ENCODE measurements at places on chromosomes 3 and 15.

DNA sequence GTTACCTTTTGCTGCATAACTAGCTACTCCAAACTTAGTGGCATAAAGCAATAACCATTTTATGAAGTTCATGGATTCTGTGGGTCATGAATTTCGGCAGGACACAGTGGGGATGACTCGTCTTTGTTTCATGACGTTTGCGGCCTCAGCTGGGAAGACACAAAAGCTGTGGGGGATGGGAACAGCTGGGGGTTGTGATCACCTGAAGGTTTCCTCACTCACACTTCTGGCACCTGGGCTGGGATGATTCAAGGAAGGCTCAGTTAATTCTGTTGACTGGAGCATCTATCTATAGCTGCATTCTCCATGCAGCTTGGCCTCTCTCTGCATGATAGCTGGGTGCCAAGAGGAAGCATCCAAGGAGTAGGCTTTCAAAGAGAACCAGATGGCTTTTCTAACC lies 332.8 kb downstream of the ULK4 start:
- DNase-seq, result no peak

GRCh38 chr15:67228286-67228685 lies 26.2 kb downstream of the AAGAB start:
- DNase-seq, result no peak

DNA sequence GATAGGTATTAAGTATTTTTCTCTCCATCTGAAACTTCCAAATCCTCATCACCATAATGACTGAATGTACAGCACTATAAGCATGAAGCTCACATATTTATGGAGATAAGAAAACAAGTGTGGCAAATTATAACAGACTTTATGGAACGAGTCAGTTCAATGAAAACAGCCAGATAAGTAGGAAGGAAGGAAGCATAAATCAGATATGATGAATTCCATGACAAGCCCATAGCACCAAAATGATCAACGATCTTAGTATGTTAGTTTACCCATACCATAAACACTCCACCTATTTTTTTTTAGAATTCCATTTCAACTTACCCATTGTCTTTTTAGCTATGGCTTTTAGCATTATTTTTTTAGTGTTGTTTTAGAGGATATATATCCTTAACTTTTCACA lies 169.5 kb downstream of the TNIK start:
- no peak for DNase-seq

DNA sequence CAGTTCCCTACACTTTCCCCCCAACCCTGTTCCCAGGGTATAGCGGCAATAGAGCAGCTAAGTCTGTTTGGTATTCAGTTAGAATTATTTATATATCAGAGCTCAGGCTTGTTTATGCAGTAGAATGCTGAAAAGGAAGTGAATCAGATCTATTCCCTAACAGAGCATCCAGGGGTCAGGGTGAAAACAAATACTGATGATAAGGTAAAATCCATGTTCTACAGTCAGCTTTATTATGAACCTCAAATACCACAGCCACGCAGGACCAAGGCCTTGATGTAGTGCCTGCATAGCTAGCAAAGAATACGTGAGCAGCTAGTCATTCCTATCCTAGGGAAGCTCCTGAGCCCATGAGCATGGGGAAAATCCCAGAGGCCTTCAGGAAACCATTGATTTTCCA lies 229.7 kb upstream of the ICE2 start:
- DNase-seq, result no peak

- no peak for DNase-seq
Observed at GRCh38 chr15:41809526-41810220, 18.2 kb upstream of the JMJD7 start.

GRCh38 chr3:48504051-48504946 lies at the start of gene SHISA5:
TSS of gene SHISA5 (minus strand) at chr3:48504174. CDS start at chr3:48504094, 80 bp downstream.
- DNase-seq, result peak; percentile 96

DNA sequence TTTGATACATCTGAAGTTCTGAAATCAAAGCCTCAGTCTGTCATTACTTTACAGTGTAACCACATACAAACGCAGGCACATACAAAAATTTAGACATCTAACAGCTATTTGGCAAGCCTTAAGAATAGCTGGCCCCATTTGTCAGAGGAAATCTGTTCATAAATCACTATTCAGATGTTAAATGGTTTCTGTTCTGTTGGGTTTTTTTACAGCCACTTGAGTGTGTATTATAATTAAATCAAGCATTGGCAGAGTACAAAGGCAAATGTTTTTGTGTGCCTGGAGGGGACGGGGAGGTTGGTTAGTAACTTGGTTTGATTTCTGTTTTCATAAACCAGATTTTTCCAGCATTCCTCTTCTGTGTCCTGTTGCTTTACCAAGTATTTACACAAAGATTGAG lies 24.1 kb downstream of the PIGB start:
- no peak for DNase-seq

DNA sequence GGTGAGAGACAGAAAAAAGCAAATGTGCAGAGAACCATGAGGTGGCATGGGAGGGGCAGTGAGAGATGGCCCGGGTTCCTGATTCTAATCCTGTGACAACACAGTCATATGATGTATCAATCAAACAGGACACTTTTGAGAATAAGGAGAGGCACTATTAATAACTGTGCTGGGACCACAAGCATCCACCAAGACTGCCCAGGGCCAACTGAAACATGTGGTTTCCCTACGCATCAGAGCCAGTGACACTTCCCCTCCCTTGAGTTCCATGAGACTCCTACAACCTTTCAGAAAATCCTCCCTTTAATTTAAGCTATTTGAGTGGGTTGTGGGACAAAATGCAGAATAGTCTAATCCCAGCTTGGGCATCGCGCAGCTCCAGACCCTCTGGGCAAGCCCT lies 17.4 kb downstream of the SH3BP5 start:
- no peak for DNase-seq

DNA sequence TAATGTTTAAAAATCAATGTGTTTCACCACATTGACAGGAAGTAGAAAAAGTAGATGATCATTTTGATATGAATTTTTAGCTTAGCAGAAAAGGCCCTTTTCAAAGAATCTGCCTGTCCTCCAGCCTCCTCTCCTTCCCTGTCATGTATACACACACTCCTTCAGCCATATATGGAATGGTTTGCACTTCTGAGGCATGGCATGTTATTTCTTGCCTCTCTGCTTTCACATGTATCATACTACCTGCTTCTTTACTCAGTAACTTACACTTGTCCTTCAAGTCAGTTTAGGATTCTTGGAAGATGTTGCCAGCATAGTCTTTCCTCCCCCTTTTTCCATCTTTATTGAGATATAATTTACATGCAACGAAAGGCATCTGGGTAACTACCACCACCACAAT lies 79.0 kb downstream of the REC114 start:
- no peak for DNase-seq

GRCh38 chr3:14486460-14486859 lies 53.7 kb downstream of the GRIP2 start:
- DNase-seq, result no peak

GRCh38 chr3:126976906-126977305 lies 6.0 kb upstream of the PLXNA1 start:
- no peak for DNase-seq

GRCh38 chr3:105158286-105158685 lies 208.4 kb upstream of the ALCAM start:
- no peak for DNase-seq

- DNase-seq, result no peak
Observed at GRCh38 chr3:8365541-8365940, 136.1 kb upstream of the LMCD1 start.

GRCh38 chr15:37372064-37372463 lies 271.7 kb upstream of the MEIS2 start:
- DNase-seq, result no peak

DNA sequence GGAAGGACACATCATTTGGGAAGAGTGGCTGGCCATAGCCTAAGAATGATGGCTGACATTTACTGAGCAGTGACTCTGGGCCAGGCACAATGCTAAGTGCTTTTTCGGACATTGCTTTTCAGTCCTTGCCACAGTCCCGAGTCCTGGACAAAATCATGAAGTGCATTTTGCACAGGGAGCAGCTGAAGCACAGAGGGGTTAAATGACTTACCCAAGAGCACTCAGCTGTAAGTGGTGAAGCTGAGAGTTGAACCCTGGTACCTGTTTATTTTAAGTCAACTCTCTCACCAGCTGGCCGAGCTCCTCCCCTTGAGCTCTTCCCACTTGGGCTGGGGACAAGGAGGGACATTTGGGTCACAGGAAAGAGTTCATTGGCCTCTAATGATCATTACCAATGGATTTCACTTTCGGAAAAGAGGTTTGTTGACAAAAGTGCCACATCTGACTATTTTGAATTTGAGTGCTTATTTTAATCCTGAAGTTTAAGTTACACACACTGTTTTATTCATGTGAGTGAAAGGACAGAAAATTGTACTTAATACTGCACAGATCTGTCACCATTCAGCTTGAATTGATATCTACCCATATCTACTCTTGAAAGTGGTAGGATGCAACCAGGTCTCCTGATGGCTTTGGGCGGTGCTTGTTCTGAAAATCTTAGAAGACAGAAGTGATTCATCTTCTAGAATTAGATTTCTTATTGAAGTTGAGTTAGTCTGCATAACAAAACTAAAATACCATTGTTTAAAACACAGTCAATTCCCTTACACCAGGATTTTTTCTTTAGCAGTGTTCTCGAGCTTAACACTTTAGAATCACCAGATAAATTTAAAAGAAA lies 368.7 kb upstream of the PROK2 start:
- DNase-seq, result no peak

DNA sequence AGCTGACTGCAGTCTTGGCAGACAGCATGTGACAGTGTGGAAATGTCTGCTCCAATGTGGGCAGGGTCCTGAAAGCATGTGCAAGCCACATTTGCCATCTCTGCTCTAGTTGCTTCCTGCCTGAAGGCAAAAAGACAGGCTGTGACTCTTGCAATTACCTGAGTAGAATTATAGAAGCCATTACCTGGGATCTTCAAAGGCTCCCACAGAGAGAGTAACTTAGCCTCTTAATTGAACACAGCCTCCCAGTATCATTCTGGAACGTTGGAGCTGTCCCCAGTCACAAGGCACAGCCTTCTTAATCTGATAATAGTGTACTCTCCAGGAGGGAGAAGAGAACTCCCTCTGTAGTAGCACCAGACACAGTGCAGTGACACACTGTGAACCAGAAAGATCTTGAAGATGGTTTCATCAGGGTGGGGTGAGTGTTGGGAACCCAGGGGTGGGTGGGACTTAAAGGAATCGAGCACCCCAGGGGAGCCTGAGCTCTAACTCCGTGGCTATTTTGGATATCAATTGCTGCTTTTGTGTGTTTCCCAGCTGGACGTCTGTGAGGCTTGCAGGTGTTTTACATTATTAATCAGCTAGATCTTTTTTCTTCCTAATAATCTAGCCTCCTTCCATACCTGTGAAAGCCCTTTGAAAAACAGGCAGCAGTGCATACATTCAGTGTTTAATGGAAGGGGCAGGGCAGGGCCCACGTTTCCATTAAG lies 40.6 kb upstream of the GLCE start:
- no peak for DNase-seq

DNA sequence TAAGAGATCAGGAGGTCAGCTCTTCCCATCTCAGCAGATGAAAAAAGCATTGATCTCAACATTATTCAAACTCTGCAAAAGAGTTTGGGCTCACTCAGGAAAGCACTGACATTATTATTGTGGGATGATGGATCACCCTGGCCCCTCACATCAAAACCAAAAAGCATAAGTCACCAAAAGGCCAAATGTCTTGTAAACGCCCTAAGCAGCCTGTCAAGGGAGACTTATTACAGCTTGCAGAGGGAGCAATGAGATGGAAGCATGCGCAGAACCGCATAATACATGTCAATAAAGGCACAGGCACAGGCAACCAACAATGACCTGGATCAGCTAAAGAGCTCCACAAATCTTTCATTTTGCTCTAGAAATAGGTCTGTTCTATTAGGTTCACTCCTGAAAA lies 4.6 kb downstream of the FSIP1 start:
- DNase-seq, result no peak

DNA sequence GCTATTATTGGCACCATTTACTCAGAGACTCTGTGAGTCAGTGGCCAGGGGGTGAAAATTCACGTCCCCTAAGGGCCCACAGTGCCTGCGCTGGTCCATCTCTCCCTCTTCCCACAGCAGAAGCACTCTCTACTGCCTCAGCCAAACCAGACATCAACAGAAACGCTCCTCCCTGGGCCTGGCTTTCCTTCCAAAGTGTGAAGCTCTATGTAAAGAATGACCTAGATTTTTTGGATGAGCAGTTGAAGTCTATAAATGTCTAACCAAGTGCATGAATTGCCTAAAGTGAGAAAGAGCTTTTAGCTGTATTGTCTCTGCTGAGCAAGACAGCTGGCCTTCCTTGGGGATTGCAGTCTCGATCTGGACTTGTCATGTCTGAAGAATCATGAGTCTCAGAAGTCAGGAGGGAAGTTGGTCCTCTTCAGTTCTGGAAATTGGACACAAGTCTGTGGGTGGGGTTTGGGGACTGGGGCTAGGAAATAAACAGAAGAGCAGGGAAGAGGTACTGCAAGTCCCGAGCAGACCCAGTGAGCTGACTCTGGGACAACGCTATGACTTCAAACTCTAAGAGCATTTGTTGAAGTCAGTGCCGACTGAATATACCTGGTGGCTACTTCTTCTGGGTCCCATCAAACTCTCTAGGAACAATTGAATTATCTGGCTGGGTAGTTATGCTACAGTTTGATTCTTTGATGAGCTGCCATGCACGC lies 29.0 kb downstream of the RASGRP1 start:
- DNase-seq, result no peak

DNA sequence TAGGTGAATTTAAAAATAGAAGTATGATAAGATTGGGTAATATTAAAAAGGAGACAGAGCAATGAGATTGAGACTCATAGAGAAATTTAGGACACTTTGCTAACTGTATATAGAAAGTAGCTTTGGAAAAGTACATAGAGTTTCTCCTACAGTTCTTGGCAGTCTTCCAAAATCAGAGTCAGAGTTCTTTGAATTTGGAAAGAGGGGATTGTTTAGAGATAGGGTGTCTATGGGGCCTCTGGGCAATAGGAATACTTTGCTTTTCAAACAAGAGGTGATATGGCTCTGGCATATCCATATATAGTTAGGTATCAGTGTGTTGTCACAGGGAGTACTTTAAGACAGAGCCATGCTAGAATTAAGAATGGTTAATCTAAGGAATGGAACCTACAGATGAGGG lies 477.1 kb upstream of the KCNMB2 start:
- DNase-seq, result no peak

- no peak for DNase-seq
Observed at GRCh38 chr3:53957831-53958230, 66.2 kb upstream of the SELENOK start.

GRCh38 chr3:128549283-128550112 lies 56.5 kb upstream of the GATA2 start:
- DNase-seq, result no peak

DNA sequence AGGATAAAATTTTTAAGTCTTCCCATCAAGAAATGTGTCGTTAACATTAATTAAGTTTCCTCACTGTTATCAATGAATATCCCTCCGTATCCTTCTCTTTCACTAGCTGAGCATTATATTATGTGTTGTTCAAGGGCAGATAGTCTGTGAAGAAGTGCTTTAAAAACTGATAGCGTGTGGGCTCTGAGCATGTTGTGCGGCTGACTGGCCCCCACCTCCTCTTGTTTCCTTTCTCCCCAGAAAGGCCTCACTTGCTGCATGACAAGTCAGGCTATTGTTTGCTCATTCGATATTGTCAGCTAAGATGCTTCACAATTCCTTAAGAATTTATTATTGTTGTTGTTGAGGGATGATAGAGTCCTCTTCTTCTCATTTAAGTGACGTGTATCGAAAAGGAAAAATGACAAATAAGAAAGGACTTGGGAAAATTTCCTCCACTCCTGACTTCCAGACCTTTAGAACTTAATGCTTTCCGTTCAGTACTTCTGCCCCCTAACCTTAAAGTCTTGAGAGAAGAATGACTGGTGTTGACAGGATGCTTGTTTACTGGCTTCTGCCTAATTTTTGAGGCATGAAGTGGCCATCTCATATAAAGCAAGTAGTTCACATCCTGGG lies 298.3 kb downstream of the LPP start:
- no peak for DNase-seq

GRCh38 chr3:182121401-182121800 lies 409.7 kb downstream of the SOX2 start:
- DNase-seq, result no peak
